ENCODE measurements at places on chromosomes 16 and 17.

- no peak for DNase-seq
Measured at GRCh38 chr17:66987059-66987616, 22.6 kb downstream of the CACNG4 start.

- DNase-seq: no peak
Measured at GRCh38 chr17:28397687-28398279, 8.2 kb downstream of the SLC46A1 start.

GRCh38 chr16:20950294-20950693, 49.7 kb downstream of the LYRM1 start:
- DNase-seq: no peak

GRCh38 chr16:50440531-50440930, 71.7 kb upstream of the BRD7 start:
- no peak for DNase-seq

DNA sequence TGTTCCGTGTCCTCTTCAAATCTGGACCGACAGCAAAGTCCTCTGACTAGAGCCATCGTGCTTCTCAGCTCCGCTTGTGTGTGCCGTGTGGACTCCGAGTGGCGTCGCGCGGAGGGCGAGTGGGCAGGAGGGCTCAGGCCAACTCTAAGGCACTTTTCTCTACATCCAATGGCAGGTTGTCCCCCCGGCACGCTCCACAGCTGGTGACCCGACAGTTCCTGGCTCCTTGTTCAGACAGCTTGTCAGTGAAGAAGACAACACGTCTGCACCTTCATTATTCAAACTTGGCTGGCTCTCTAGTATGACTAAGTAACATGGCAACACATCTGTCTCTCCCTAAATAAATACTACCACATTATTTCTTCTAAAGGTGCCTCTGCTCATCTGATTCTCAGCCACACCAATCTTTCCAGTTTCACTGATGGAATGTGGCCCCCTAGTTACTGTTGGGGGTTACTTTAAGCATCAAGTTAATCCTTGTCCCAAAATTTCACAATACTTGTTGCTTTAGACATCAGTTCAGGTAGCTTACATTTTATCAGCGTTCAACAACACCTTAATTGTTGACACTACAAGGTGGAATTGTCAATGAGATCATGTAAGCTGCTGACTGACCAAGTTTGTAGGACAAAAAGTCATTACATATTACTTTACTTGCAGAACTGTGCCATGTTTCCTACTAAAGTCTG, 15.4 kb downstream of the COG1 start:
- no peak for DNase-seq

GRCh38 chr16:4945560-4946502, 8.9 kb upstream of the PPL start:
- DNase-seq: no peak

GRCh38 chr16:88737298-88738150, 31.2 kb downstream of the CTU2 start:
- DNase-seq: no peak

DNA sequence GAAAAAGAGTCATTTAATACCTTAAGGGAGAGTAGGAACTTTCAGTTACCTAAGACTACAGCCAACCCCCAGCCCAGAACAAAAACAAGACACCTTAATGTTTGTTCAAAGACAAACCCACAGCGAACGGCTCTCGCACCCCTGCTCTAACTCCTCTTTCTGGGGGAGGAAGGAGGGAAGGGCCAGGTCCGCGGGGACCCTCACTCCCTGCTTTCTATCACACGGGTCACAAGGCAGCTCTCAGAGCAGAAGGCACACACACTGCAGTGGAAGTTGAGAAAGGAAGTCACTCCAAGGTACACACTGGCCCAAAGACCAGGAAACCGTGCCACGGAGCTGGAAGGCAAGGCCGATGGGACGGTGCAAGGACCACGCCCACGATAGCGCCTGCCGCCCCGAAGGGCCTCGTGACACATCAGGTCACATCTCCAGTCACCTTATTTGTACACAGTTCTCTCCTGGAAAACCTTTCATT, 10.0 kb downstream of the LITAFD start:
- no peak for DNase-seq

- no peak for DNase-seq
Measured at GRCh38 chr16:26614237-26614841, 452.4 kb upstream of the C16orf82 start.

DNA sequence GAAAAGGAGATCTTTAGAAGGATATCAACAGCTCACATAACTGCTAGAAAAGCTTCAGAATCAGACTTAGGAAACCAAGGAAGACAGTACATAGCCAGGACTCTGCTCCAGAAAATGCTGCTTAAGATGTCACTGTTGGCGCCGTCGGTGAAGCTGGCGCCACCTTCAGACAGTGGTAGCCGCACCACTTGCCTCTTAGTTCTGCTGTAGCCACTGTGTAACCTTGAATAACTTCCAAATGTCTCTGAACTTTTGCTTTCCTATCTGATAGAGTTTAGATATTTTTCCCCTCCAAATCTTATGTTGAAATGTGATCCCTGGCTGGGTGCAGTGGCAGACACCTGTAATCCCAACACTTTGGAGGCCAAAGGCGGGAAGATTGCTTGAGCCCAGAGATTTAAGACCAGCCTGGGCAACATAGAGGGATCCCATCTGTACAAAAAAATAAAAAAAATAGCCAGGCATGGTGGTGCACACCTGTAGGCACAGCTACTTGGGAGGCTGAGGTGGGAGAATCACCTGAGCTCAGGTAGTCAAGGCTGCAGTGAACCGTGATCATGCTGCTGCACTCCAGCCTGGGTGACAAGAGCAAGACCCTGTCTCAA, 6.3 kb upstream of the USP31 start:
- no peak for DNase-seq

Measured in right renal cortex interstitium (tissue), 3 donors.